Tibial nerve (tissue), 4 donors: ENCODE measurements at places on chromosomes 11 and 22. TPM values are rescaled to one million over a fixed set of nuclear protein-coding genes. Genes with fewer than 3 reads are reported as not detected.
A peak's percentile ranks its signal among the peaks of the same experiment; 100 is the strongest.

DNA sequence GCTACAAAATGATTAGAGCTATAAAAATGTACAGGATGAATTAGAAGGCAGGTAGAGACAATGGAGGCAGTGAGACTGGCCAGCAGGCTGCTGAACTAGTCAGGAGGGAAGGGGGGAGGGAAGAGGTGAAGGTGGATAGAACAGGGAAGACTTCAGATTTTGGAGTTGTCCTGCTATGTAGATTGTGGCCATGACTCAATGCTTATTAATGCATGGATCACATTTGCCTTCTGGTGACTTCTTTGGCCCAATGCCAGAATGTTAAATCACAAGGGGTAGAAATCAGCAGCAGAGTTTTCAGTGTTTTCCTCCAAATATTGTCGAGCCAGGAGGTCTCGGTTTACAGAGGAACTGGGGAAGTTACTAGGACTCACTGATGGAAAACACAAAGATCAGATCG, 346.6 kb downstream of the AASDHPPT start:
- H3K4me3 ChIP-seq = no peak overlapping the region
- no peak for DNase-seq
- no peaks in the 10 kb centered on the region for H3K4me1 ChIP-seq
- no peaks in the 10 kb centered on the region for H3K36me3 ChIP-seq
- no peaks in the 10 kb centered on the region for H3K27me3 ChIP-seq
- no peak overlapping the region for H3K27ac ChIP-seq

GRCh38 chr22:30423301-30423958, 2.1 kb upstream of the MTFP1 start:
- H3K4me3 ChIP-seq = peak overlapping the region; percentile 59
- no peaks in the 10 kb centered on the region for H3K36me3 ChIP-seq
- peaks cover 37% of the 10 kb centered on the region for H3K4me1 ChIP-seq
- peak overlapping the region; percentile 89 for H3K27ac ChIP-seq
- no peaks in the 10 kb centered on the region for H3K27me3 ChIP-seq

GRCh38 chr11:110587972-110588371, 124.3 kb downstream of the ARHGAP20 start:
- no peaks in the 10 kb centered on the region for H3K36me3 ChIP-seq
- peak; percentile 29 for DNase-seq
- no peaks in the 10 kb centered on the region for H3K4me1 ChIP-seq
- no peaks in the 10 kb centered on the region for H3K27me3 ChIP-seq

DNA sequence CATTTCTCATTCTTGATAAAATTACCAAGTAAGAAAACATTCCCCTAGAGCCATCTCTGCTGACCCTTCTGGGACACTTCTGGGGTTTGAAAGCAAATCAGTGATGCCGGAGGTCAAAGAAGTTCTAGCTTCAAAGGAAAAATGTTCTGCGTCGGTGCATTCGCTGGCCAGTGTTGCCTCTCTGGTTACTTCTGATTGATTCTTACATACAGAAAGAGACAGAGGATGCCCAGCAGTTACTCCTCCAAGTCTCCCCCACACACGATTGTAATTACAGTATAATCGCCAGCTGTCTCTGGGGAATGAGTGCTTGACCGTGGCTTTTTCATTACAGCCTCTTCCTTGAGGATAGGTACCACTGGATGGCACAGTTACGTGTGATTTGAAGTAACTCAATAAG, 150.9 kb downstream of the SNX19 start:
- DNase-seq = no peak
- no peaks in the 10 kb centered on the region for H3K27me3 ChIP-seq
- no peak overlapping the region for H3K4me3 ChIP-seq

- no peak overlapping the region for H3K4me3 ChIP-seq
- peaks cover 4% of the 10 kb centered on the region for H3K4me1 ChIP-seq
- no peak for DNase-seq
- H3K27me3 ChIP-seq = no peaks in the 10 kb centered on the region
Measured at GRCh38 chr11:120332822-120333716, 3.1 kb upstream of the ARHGEF12 start.

GRCh38 chr22:41288245-41288946, 2.4 kb upstream of the RANGAP1 start:
- H3K4me1 ChIP-seq = peaks cover 32% of the 10 kb centered on the region
- no peak overlapping the region for H3K4me3 ChIP-seq
- peaks cover 15% of the 10 kb centered on the region for H3K36me3 ChIP-seq
- H3K27me3 ChIP-seq = no peaks in the 10 kb centered on the region

GRCh38 chr22:29073618-29074275, 912 bp downstream of the KREMEN1 start:
- H3K27ac ChIP-seq = peak overlapping the region; percentile 80
- peaks cover 40% of the 10 kb centered on the region for H3K4me1 ChIP-seq
- H3K4me3 ChIP-seq = peak overlapping the region; percentile 81
- DNase-seq = peak; percentile 26
- no peaks in the 10 kb centered on the region for H3K27me3 ChIP-seq

DNA sequence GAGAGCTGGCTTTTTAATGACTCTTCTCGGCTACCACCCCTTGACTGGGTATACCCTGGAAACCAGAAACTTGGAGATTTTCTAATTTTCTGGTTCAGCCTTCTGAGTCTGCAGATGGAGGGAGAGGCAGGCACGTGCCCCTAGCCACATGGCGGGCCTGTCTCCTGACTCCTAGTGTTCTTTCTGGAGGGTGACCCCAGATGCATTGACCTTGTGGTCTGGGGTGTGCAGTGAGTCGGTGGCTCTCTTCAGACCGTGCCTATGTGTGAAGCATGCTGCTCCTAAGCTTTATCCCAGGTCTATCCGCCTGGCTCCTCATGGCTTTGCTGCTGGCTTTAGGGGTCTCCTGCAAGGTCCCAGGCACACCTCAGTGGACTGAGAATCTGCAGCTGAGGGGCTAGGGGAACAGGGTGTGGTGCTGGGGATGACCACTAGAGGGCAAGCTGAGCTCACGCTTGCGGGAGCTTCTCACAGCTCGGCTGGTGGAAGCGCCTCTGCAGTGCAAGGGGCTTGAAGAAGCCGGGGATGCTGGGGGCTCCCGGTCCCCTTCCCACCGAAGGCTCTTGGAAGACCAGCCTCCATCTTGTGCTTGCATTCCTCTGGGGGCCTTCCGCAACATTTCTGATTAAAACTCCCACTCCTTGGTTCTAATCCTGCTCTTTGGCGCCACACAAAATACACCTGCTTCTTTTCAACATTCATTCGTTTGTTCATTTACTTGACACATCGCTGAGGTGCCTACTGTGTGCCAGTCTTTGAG, 51.8 kb downstream of the OTOG start:
- peak; percentile 30 for DNase-seq
- H3K36me3 ChIP-seq = no peaks in the 10 kb centered on the region
- no peaks in the 10 kb centered on the region for H3K27me3 ChIP-seq
- H3K4me1 ChIP-seq = no peaks in the 10 kb centered on the region
- H3K27ac ChIP-seq = no peak overlapping the region
- no peak overlapping the region for H3K4me3 ChIP-seq

- no peaks in the 10 kb centered on the region for H3K27me3 ChIP-seq
- no peaks in the 10 kb centered on the region for H3K36me3 ChIP-seq
- no peak overlapping the region for H3K4me3 ChIP-seq
Measured at GRCh38 chr11:13303668-13304649, 26.4 kb downstream of the BMAL1 start.

DNA sequence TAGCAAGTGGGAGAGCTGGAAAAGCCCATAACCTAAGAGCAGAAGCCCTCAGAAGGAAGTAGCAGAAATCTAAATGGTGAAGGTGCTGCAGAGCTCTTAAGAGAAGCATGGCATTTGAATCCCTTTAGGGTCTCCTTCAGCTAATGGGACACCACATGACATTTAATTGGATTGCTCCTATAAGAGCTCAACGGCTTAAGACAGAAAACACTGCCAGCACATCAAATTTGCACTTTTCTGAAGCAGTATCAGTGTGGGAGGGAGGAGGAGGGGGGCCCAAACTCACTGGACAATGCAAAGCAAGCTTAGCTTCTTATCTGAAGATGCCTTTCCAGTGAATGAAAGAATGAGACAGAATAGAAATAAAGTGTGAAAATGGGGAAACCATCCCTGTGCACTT, 287.9 kb upstream of the MTNR1B start:
- no peak for DNase-seq
- H3K4me1 ChIP-seq = no peaks in the 10 kb centered on the region
- no peaks in the 10 kb centered on the region for H3K36me3 ChIP-seq
- no peak overlapping the region for H3K4me3 ChIP-seq

DNA sequence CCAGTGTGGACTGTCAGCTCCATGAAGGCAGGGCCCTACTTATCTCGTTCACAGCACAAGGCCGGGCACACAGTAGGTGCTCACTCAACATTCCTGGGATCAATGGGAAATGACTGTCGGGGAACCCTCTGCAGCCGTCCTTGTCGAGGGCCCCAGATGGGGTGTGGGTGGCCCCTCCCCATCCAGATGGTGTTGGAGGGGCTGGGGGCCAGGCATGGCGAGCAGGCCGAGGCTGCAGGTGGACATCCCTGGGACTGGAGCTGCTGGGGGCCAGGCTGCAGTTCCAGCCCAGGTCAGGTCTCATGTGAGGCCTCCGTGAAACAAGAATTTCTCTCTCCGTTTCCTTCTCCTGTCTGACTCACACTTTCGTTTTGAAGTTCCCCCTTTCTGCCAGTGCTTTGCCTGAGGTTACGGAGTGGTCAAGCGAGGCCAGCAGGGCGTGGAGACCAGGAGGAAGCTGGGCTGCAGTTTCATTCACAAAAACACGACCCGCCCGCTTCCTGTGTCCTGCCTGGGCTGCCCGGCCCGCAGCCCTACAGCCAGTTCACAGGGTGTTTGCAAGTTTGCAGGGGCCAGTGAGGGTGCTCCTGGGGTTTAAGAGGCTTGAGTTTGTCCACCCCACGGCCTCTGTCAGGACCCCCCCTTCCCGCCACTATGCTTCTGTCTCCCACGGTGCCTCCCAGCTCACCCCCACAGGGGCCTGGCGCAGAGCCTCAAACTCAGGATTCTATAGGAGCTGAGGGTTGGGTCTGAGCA, 4.5 kb downstream of the MYEOV start:
- H3K27me3 ChIP-seq = no peaks in the 10 kb centered on the region
- H3K4me1 ChIP-seq = peaks cover 37% of the 10 kb centered on the region
- no peak overlapping the region for H3K4me3 ChIP-seq
- H3K36me3 ChIP-seq = no peaks in the 10 kb centered on the region

- no peak overlapping the region for H3K27ac ChIP-seq
- no peak for DNase-seq
- H3K4me3 ChIP-seq = no peak overlapping the region
- H3K27me3 ChIP-seq = no peaks in the 10 kb centered on the region
Measured at GRCh38 chr22:40094485-40094884, 83.2 kb upstream of the TNRC6B start.

DNA sequence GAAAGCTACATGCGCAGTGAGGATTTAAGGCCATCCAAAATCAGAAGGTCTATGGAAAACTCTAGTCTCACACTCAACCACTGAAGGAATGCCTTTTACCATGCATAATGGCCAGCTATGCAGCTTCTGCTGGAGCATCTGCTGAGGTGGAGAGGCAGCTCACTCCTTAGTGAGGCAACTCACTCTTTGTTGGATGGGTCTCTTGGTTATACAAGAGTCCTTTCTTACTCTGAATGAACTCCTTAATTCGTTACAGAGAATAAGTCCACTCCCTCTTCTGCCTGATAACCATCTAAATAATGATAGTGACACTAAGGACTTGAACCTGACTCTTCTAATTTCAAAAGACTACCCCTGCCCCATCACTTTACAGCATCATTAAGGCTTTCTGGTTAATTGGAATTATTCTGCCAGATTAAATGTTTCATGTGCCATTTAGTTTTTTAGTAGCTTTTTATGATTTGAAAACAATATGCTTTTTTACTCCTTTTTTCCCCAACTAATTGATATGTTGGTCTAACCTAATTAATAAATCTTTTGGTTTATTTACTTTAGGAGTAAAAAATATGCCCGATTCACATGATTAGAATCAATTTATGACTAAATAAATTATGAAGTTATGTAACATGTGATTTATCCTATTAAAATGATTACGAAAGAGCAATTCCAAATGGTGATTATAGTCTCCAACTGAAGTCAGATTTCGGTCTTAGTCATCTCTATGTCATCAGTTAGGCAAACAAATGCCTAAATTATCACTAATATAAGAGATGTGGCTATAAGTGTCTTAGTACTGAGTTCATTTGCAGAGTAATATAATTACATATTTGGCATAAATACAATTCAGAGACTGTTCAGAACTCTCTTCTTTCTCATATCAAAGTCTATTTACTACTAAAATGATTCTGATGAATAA, 286.7 kb upstream of the CCDC90B start:
- no peak for DNase-seq
- H3K27me3 ChIP-seq = no peaks in the 10 kb centered on the region
- H3K4me3 ChIP-seq = no peak overlapping the region
- H3K27ac ChIP-seq = no peak overlapping the region
- H3K4me1 ChIP-seq = no peaks in the 10 kb centered on the region

DNA sequence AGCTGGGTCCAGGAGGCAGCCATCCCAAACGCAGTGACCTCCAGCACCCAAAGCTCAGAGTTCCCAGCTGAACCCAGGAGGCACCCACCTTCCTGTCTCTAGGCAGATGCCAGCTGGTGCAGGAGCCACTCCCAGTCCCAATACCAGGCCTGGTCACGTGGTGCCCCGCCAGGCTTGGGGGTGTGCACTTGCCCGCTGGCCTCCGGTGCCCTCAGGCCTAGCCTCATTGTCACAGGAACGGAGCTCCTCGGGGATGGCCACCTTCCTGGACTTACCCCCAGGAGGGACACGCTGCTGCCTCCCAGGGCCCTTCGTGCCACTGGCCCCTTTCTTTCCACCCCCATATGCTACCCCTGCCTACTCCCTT, 4.6 kb downstream of the BID start:
- no peak overlapping the region for H3K4me3 ChIP-seq
- no peaks in the 10 kb centered on the region for H3K27me3 ChIP-seq
- H3K4me1 ChIP-seq = peaks cover 26% of the 10 kb centered on the region
- no peak overlapping the region for H3K27ac ChIP-seq

GRCh38 chr22:36077271-36077670, 48.6 kb upstream of the RBFOX2 start:
- no peaks in the 10 kb centered on the region for H3K27me3 ChIP-seq
- no peaks in the 10 kb centered on the region for H3K36me3 ChIP-seq
- peak overlapping the region; percentile 29 for H3K27ac ChIP-seq
- no peak for DNase-seq
- no peaks in the 10 kb centered on the region for H3K4me1 ChIP-seq
- H3K4me3 ChIP-seq = no peak overlapping the region

GRCh38 chr22:25362215-25362882, 142.9 kb downstream of the CRYBB2 start:
- H3K36me3 ChIP-seq = peaks cover 43% of the 10 kb centered on the region
- no peak overlapping the region for H3K27ac ChIP-seq
- no peaks in the 10 kb centered on the region for H3K4me1 ChIP-seq
- no peaks in the 10 kb centered on the region for H3K27me3 ChIP-seq
- DNase-seq = peak; percentile 39

- peak within 1 kb of the TSS; percentile 76 for H3K4me3 ChIP-seq
- H3K27me3 ChIP-seq = no peaks in the 10 kb centered on the region
- H3K4me1 ChIP-seq = no peaks in the 10 kb centered on the region
- H3K27ac ChIP-seq = peak within 1 kb of the TSS; percentile 90
- no peaks in the 10 kb centered on the region for H3K36me3 ChIP-seq
Measured at GRCh38 chr11:77589521-77590193, at the start of gene AQP11. Gene AQP11, plus strand, starts transcription at chr11:77589953. Its CDS starts 40 bp downstream, at chr11:77589993.

GRCh38 chr11:121497176-121497998, 44.6 kb upstream of the SORL1-AS1 start:
- H3K27me3 ChIP-seq = no peaks in the 10 kb centered on the region
- H3K4me3 ChIP-seq = no peak overlapping the region
- H3K27ac ChIP-seq = no peak overlapping the region
- H3K4me1 ChIP-seq = no peaks in the 10 kb centered on the region
- no peaks in the 10 kb centered on the region for H3K36me3 ChIP-seq
- no peak for DNase-seq

The TRPC6 gene
- 1.3 TPM for total RNA-seq

The VPREB1 gene
- total RNA-seq = not detected

The DUSP8 gene
- total RNA-seq = 3.9 TPM

The ARHGAP20 gene
- 8.8 TPM for total RNA-seq

The DEFB131B gene
- total RNA-seq = not detected
